ENCODE measurements at places on chromosomes 3 and 15.

DNA sequence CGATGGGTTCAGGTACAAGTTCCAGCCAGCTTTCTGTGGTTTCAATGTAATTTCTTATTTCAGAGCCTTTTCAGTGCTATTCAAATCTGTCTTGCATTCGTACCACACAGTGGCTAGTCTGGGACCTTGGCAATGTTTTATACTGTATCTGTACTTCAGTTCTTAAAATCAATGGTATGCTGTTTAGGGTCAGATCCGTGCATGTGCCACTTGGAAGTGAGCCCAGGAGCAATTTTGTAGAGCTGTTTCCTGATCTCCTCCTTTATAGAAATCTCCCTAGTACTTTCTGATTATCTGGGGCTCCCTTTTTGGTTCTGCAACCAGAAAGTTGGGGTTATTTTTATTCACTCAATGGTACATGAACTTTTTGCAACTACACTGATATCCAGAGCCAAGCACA lies 59.5 kb upstream of the NDUFB4 start:
- DNase-seq, result no peak

DNA sequence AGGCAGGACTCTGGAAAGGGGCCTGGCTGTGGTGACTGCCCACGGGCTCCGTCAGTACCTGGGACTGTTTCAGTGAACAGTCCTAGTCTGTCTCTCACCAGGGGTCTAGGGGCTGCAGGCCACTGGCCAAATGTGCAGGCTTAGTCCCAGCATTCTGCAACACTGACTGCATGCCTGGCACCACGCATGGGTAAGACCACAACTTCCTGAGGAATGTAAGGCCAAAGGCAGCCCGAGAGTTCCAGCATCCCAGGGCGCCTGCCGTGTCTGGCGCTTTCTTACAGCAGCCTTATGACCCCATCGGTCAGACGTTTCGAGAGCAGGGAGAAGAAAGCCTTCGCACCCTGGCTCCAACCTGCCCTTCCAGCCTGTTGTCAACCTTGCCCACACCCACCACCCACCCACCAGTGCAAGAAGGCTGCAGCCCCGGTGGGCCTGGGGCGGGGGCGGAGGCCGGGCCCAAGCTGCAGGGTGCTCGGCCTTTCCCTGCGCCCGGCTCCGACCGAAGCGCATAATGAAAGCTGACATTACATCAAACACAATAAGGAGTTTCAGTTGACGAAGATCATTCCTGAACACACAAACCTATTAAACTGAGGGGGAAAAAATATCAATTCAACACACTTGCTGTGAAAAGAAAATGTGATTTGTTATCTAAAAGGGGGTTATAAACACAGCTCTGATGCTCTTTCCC lies 29.5 kb upstream of the TMEM115 start:
- no peak for DNase-seq

DNA sequence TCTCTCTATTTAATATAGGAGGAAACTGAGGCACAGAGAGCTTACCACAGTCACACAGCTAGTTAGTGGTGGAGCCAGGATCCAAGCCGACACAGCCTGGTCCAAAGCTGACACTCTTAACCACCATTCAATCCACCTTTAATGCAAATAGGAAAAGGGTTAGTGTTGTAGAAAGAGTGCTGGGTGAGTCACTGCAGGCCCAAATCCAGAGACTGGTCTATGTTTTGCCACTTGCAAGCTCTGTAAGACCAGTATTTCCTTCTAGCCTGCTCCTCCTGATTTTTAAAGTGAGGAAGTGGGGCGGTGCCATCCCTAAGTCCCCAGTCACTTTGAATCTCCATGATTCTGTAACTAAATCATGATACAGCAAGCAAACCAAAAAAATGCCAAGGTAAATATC lies 111.0 kb downstream of the MECOM start:
- DNase-seq, result no peak

- peak; percentile 90 for DNase-seq
These were observed 54.6 kb downstream of the RBMS3 start for GRCh38 chr3:29335438-29335837.

DNA sequence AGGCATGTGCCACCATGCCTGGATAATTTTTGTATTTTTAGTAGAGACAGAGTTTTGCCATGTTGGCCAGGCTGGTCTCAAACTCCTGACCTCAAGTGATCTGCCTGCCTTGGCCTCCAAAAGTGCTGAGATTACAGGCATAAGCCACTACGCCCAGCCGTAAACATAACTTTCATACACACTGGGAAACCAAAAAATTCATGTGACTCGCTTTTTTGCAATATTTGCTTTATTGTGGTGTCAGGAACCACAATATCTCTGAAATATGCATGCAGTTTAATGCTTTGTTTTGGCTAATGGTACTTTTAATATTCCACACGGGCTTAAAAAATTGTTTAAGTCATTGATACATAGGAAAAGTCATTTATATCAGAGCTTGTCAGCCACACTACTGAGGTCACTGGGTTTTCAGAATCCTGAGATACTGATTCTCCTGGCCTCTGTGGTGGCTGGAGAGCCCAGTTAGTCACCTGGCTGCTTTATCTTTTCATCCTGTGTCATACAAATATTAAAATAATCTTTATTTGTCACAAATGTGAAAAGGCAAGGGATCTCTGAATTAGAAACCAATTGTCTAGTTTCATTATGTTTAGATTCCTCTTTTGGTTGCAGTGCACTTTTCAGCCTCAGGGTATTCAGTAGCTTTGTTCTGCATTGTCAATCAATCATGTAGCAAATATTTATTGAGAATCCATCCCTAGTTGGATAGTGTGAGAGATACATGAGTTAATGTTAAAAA lies 10.0 kb downstream of the TMEM62 start:
- no peak for DNase-seq

- DNase-seq, result no peak
These were observed 820.4 kb upstream of the ALCAM start for GRCh38 chr3:104546301-104546700.

DNA sequence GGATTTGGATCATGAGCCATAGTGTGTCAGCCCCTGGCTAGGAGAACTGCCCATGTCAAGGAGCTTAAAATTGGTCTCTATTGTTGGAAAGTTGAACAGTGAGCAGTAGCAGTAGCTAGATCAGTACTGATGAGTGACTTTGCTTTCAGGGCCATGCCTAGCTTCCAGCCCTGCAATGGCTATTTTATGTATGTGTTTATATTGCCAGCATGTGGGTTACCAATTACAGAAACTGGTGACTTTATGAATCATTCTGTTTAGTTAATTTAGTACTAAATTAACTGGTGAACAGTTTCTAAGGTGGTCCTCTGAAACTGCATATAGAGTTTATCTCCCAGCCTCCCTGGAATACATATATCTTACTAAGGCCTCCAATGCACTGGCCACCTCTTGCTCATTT lies 908.1 kb upstream of the ALCAM start:
- DNase-seq, result no peak

- no peak for DNase-seq
These were observed 77.9 kb downstream of the SERPINI1 start for GRCh38 chr3:167813169-167814123.

- DNase-seq, result no peak
These were observed 42.9 kb downstream of the RLBP1 start for GRCh38 chr15:89178307-89178977.

- DNase-seq, result no peak
These were observed 11.4 kb downstream of the TIPARP start for GRCh38 chr3:156685752-156686151.

DNA sequence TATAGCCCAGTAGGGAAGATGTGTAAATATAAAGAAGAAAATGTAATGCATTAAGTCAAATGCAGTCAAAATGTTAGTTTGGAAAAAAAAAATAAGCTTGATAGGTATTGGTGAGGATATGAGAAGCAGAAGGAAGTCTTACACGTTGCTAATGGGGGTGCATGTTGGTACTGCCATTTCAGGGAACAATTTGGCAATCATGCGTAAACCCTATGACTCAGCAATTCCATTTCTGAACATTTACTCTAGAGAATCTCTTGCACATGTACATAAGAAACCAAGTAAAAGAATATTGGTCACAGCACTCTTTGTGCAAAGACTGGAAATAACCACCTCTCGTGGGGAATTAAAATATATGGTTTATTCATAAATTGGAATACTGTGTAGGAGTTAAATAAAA lies 35.5 kb upstream of the TIMP4 start:
- no peak for DNase-seq

DNA sequence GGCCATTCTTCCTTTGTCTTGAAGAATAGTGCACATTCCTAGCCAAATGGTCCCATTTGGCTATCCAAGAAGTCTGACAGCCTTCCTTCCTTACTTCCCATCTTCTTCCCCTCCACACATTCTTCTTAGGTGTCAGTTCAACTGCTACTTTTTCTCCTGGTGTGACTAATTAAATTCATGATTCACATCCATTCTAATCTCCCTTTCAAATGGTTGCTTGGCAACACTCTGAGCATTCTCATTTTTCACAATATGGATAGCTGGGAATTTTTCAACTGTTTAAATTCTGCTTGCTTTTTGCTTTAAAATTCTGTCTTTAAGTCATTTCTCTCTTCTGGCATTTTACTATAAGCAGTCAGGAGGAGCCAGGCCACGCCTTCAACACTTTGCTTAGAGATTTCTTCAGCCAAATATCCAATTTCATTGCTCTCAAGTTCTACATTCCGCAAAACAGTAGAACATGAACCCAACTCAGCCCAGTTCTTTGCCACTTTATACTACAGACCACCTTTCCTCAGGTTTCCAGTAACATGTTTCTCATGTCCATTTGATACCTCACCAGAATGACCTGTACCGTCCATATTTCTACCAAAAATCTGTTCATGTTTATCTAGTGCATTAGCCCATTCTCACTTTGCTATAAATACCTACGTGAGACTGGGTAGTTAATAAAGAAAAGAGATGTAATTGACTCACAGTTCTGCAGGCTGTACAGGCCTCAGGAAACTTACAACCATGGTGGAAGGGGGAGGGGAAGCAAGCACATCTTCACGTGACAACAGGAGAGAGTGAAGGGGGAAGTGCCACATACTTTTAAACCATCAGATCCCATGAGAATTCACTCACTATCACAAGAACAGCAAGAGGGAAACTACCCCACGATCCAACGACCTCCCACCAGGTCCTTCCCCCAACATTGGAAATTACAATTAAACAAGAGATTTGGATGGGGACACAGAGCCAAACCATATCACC lies 31.9 kb upstream of the MCF2L2 start:
- no peak for DNase-seq

DNA sequence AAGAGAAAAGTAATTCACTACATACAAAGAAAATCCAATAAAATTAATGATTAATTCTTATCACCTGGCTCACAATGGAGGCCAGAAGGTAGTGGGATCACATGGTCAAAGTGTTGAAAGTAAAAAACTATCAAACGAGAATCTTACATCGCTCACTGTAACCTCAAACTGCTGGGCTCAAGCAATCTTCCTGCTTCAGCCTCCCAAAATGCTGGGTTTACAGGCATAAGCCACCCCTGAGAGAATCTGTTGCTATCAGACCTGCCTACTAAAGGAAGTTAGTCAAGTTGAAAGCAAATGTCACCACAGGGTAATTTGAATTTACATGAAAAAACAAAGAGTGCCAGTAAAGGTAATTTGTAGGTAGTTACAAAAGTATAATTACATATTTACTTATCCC lies 103.3 kb downstream of the PCCB start:
- DNase-seq, result no peak

GRCh38 chr3:12959838-12960378 lies 113.3 kb downstream of the IQSEC1 start:
- no peak for DNase-seq

DNA sequence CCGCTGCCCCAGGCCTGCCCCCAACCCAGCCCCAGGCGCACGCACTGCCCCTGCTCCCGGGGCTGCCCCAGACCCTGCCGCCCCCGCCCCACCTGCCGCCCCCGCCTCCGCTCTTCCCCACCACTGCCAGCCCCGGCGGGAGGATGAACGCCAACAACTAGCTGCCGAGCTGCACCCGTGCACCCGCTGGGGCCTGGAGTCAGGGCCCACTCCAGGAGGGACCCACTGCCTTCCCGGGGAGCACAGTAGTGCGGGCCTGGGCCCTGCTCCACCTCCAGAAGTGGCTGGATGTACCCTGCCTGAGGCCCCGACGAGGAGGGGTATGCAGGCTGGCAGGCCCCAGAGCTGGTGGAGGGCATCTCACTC lies 10.9 kb downstream of the ZBTB47 start:
- no peak for DNase-seq

GRCh38 chr3:26260139-26260538 lies 362.4 kb upstream of the LRRC3B start:
- peak; percentile 43 for DNase-seq

DNA sequence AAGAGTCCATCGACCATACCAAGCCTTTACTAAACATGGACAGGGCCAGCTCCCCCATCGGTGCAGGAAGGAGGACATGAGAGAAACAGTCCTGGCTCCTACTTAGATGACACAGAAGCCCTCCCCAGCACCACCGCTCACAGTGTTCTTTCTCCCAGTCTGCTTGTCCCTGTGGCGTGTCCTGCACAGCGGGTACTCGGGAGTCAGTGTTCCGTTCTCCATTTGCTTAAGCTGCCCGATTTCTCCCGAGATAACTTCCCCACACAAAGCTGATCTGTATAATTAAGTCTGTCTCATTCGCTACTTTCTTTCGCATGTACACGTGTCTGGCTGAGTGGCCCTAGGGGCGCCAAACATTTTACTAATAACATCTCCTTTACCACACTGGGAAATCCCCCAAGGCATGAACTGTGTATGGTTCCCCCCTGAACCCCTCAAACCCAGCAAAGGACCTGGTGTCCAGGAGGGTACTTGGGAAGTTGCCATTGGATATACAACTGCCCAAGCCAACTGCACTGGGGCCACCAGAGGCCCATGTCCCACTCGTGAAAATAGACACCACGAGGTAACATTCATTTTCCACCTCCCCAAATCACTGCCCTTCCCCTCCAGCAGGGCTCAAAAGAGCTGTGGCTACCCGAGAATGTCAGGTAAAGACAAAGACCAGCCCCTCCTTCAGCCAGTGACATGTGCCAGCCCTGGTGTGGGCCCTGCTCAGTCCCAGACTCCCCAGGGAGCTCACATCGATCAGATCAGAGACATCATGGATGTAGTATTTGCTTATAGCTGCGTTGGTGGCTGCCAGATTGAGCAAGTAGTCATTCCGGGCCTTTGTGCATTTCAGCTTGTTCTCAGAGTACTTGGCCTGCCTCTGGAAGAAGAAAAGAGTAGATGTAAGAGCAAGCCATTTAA lies 96.5 kb upstream of the RAD18 start:
- DNase-seq, result no peak

GRCh38 chr3:123143669-123144411 lies 57.9 kb upstream of the SEC22A start:
- DNase-seq, result no peak

DNA sequence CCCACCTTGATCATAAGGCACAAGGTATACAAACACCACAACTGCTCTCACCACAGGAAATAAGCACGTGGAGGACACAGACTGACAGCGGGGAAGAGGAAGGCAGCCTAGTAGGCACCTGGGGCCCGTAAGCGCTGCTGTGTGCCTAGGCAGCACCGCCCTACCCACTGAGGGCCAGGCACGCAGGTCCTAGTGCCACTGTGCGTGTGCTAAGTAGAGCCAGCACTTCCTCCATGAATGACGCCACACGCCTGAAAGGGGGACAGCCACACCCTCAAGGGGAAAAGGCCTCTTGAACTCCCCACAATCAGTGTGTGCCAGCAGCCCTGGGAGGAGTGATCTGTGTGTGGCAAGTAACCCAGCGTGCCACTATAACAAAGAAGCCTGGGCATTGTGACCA lies 73.0 kb downstream of the ATP1B3 start:
- no peak for DNase-seq

GRCh38 chr3:193794002-193794881 lies 201.2 kb downstream of the OPA1 start:
- no peak for DNase-seq

GRCh38 chr15:50128266-50128665 lies 9.2 kb upstream of the ATP8B4 start:
- no peak for DNase-seq

Data from right forelimb (tissue), 1 donor.